ENCODE measurements at places on chromosomes 12 and 14. TPM values are rescaled to one million over a fixed set of nuclear protein-coding genes. Genes with fewer than 3 reads are reported as not detected.

GRCh38 chr12:123445388-123446332 is 9.2 kb upstream of the RILPL2 start:
- peak; percentile 40 for DNase-seq

- no peak for DNase-seq
Measured at GRCh38 chr14:99251721-99252120, 20.3 kb downstream of the BCL11B start.

- DNase-seq: peak; percentile 91
Measured at GRCh38 chr12:55926738-55927587, 731 bp downstream of the PYM1 start.

DNA sequence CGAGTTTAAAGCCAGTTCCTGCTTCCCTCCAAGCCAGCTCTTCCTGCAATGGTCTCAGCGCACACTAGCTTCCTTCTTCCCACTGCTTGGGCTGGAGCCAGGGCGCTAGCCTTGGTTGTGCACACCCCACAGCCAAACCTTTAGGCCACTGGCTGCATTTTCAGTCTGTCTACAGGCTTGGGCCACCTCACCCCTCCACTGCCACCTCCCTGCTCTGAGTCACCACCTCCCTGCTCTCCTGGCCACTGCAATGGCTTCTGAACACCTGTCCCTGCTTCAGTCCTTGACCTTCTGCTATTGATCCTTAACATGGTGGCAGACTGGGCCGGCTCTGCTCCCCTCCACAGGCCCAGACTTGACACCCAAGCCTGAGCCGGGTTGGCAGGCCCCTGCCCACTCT is 151.1 kb downstream of the RBM19 start:
- DNase-seq: no peak

VRTN gene
- not detected for total RNA-seq

GRCh38 chr12:71125515-71125914 is 32.3 kb downstream of the TSPAN8 start:
- DNase-seq: no peak

DNA sequence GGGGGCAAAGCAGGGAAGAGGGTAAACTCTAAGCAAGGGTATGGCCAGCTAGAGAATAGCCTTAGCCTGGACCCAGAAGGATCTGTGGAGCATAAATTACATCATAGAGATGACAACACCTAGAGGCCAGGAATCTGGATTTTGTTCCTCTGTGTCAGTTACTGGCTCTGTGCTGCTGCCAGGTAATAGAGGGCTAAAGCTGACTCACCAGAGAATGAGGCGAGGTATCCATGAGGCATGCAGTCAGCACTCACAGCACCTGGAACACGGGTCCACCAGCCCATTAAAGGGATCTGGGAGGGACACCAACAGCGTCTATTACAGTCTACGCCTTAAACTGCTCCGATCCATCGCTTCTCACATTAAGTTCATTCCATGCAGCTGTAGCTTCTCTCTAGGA is 74.9 kb upstream of the CMKLR1 start:
- no peak for DNase-seq

Measured in IMR-90 (cell line).